Hepatic stellate cell (primary cell): ENCODE measurements at places on chromosomes 11 and 22.

DNA sequence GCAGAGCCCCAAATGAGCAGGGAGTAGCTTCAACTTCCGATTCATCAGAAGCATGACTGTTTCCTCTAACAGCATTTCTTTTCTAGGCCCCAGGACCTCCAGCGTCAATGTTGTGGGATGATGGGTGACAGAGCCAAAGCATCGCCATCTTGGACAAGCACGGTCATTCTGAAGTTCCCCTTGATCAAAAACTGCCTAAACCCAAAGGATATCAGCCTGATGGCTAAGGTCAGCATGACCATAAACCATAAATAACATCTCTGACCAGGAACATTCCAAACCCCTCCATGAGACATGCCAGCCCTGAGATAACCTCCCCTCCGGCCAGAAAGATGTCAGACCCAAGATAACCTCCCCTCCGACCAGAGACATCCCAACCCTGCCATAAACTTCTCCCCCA, 28.8 kb upstream of the TREH start:
- DNase-seq, result no peak

DNA sequence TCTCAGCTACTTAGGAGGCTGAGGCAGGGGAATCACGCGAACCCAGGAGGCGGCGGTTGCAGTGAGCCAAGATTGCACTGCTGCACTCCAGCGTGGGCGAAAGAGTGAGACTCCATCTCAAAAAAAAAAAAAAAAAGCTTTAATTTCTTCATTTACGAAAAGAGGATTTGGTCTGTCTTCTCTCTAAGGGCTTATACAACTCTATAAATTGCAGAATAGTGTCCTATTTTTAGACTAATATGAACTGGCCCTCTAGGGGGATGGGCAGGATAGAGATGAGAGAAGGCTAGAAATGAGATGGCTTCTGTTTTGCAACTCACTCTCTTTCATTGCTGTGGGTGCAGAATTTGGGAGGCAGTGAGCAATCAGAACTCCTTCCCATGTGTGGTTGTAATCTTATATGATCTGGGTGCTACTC, 11.3 kb downstream of the MAML2 start:
- no peak for DNase-seq

GRCh38 chr11:114595571-114595970, at the start of gene NXPE4:
NXPE4 (minus strand) TSS chr11:114595786; CDS start chr11:114594759, 1,027 bp downstream.
- no peak for DNase-seq

DNA sequence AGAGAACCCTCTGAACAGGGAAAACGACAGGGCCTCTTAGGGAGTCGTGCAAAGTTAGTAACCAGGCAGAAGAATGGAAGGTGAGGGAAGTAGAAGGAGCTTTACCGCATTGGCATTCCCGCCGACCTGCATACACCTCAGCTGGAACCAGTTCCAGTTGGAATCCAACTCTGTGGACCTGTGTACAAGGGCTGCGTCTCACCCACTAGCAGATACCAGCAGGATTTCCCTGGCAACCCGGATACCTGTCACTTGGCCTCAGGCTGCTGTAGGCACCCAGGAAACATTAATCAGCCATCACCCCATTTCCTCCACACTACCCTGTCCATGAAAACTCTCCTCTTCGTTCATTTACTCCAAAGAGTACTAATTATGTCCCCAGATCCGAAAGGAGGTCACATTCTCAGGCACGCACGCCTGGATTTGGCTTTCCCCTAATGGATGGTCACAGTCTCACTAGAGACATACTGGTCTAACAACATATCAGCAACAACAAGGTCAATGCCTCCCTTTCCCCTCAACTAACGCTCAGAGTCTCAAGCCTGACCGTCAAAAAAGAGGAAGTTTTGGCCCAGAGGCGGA, 842 bp downstream of the ARFGAP2 start:
- no peak for DNase-seq
